ENCODE measurements at places on chromosomes 7 and 10.

GRCh38 chr7:28807396-28807994 is 150.6 kb downstream of the TRIL start:
- no peak for DNase-seq

GRCh38 chr7:111198255-111198654 is 107.3 kb downstream of the LRRN3 start:
- DNase-seq = no peak

DNA sequence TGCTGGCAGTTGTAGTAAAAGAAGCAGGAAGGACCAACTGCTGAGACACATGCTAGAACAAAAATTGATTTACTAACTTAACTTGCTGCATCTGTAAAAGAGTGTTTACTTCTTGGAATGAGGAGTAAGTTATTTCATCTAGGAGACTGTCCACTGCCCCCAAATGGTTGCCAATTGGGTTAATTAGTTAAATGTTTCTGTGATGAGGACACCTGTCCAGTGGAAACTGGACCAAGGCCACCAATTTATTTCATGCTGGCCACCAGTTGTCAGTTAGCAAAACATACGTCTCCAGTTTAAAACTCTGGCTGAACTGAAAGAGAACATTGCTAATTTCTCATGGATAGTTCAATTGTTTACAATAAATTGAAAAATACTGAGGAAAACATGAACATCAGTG is 191.7 kb downstream of the PPP1R9A start:
- no peak for DNase-seq

GRCh38 chr10:29491918-29492317 is 142.9 kb downstream of the SVIL start:
- DNase-seq = no peak

- no peak for DNase-seq
These were observed 30.3 kb downstream of the ARL5B start for GRCh38 chr10:18689498-18689897.

DNA sequence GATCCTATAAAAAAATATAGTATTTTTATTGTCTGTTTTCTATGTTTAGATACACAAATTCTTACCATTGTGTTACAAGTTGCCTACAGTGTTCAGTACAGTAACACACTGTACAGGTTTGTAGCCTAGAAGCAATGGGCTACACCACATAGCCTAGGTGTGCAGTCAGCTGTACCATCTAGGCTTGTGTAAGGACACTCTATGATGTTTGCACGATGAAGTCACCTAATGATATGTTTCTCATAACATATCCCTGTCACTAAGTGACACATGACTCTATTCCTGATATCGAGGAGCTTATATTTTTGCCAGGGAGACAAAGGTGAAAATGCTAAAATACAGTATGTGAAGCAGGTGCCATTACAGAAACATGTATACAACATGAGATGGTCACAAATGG is 18.6 kb downstream of the ZNF25 start:
- DNase-seq = no peak

- DNase-seq = no peak
These were observed 104.2 kb downstream of the GALNT11 start for GRCh38 chr7:152129682-152130081.
